ENCODE measurements at places on chromosomes 12 and 14.

DNA sequence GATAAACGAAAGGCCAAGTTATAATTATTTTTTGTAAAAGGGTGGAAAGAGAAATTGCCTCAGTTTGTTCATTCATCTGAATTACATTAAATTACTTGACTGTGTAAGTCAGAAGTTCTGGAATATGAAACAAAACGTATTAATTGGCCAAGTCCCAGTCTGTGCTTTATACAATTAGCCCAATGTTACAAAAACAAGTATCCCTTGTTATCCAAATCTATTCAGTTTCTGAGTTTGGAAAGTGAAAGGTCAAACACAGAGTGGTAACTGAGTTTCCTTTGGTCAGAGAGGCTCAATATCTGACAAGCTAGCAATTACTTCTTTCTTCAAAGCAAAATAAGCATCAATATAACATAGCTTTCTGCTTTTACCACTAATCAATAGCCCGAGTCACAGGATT is 62.6 kb downstream of the SPPL3 start:
- DNase-seq = no peak

DNA sequence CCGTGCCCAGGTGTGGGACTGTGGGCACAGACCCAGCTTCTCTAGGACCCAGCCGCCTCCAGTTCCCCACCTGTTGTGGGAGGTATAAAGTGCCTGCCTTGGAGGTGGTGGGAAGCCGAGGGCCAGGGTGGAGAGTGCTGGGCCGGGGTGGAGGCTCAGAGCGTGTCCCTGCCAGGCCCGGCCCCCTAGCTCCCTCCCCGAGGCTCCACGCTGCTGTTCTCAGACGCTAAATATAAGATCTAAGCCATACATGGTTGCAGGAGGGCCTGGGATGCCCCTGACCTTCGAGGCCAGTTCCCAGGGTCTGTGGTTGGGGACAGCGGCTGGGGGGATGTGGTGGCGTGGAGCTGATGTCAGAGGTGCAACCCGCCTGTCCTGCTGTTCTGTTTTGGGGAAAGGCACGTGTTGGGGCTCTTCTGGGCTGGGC is 10.8 kb downstream of the INF2 start:
- no peak for DNase-seq

DNA sequence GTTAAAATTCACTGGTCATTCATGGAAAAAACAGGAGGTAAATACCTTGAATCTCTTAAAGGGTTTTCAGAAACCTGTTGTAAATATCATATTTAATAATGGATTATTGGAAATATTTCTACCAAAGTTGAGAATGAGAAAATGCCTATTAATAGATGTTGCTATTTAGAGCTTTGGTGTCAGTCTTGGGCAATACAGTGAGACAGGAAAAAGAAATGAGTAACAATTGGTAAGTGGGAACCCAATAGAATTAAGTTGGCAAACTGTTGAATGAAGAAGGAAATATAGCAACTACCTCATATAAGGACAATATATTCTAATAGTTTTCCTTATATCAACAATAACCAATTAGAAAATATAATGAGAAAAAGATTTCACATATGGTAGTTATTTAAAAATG is 78.0 kb downstream of the ATF7IP start:
- DNase-seq = no peak

GRCh38 chr14:63685401-63685800 is 42.5 kb downstream of the SGPP1 start:
- no peak for DNase-seq

DNA sequence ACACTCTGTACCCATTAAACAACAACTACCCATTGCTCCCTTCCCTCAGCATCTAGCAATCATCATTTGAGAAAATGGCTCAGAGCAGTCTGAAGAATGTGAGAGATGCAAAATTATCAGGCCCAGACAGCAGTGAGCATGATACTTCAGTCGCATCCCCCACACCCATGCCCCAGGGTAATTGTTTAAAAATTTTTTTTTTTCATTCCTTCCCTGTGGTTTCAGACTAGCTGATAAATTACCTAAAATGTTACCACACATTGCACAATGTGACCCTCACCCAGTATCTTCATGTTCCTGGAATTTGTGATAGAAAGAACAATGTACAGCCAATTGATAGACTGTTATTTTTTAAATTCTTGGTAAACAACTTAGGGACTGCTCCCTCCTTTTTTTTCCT is 11.3 kb upstream of the USP15 start:
- DNase-seq = no peak
